ENCODE measurements at places on chromosomes 3 and 15. TPM values are rescaled to one million over a fixed set of nuclear protein-coding genes. Genes with fewer than 3 reads are reported as not detected.

DNA sequence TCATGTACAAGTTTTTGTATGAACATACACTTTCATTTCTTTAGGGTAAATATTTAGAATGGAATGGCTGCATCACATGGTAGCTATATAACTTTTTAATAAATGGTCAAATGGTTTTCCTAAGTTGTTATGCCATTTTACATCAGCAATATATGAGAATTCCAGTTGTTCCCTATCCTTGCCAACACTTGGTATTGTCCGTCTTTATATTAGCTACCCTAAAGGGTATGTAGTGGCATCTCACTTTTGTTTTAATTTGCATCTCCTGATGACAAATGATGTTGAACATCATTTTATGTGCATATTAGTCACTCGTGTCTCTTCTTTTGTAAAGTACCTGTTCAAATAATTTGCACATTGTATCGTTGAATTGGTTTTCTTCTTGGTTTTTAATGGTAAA, 2.5 kb upstream of the MUC13 start:
- H3K4me1 ChIP-seq = no peaks in the 10 kb centered on the region
- DNase-seq = no peak
- H3K36me3 ChIP-seq = no peaks in the 10 kb centered on the region
- no peaks in the 10 kb centered on the region for H3K27me3 ChIP-seq
- no peak overlapping the region for H3K27ac ChIP-seq
- H3K4me3 ChIP-seq = no peak overlapping the region

DNA sequence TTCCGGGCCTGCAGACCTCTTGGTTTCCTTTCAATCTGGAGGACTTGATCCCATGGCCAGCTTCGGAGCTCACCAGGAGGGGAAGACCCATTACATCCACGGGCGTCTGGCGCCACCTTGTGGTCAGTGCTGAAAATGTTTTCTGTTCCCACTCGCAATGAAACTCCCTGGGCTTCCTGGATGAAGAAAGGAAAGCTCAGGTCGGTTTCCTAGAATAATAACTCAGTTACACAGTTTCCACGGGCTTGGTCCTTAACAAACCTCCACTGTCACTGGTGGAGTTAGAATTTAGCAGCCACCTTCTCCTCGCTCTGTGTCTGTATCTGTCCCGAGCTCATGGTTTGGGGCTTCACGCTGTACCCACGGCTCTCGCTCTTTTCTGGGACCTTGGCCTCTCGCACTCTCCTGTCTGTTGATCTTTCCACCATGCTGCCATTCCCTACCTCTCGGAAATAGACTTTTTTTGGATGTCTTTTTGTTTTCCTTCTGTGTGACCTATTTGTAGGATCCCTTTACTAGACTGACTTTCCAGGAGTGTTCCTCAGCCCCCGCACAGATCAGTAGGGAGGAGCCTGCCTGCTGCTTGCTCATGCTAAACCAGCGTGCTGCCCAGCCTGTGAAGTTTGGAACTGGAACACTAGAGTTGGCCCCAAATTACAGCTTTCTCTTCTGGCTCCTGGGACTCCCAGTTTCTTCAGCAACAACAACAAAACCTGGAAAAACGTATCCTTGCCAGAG, 56.3 kb downstream of the IL20RB start:
- H3K27me3 ChIP-seq = no peaks in the 10 kb centered on the region
- H3K27ac ChIP-seq = no peak overlapping the region
- H3K4me1 ChIP-seq = no peaks in the 10 kb centered on the region
- peak; percentile 88 for DNase-seq
- H3K4me3 ChIP-seq = no peak overlapping the region

- H3K4me1 ChIP-seq = no peaks in the 10 kb centered on the region
- no peaks in the 10 kb centered on the region for H3K27me3 ChIP-seq
- no peak for DNase-seq
- H3K36me3 ChIP-seq = no peaks in the 10 kb centered on the region
- no peak overlapping the region for H3K27ac ChIP-seq
These were observed 27.6 kb downstream of the TBC1D2B start for GRCh38 chr15:78049691-78050440.

The ZIC4 gene
- not detected for total RNA-seq

All from PC-9 (cell line).